ENCODE measurements at places on chromosomes 1 and 21. TPM values are rescaled to one million over a fixed set of nuclear protein-coding genes. Genes with fewer than 3 reads are reported as not detected.

DNA sequence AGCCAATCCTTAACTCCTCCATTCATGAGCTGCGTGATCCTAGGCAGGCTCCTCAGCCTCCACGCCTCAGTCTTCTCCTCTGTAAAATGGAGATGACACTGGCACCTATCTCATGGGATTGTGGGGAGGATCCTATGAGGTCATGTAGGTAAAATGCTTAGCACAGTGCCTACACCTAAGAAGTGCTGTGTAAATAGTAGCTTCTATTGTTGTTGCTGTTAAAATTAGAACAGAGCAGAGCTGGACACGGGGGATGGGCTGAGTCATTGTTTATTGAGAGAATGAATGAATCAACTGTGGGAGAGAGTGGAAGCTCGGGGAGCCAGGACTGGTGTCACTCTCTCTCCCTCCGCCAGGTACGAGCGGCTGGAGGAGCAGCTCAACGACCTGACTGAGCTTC, 43.0 kb downstream of the TMCC2 start:
- DNase-seq = no peak

- DNase-seq = no peak
Observed at GRCh38 chr1:230807561-230808280, 60.5 kb downstream of the CAPN9 start.

The GJA5 gene
- total RNA-seq = 4.6 TPM

GRCh38 chr21:44865561-44866280, 7.8 kb downstream of the PTTG1IP start:
- no peak for DNase-seq

DNA sequence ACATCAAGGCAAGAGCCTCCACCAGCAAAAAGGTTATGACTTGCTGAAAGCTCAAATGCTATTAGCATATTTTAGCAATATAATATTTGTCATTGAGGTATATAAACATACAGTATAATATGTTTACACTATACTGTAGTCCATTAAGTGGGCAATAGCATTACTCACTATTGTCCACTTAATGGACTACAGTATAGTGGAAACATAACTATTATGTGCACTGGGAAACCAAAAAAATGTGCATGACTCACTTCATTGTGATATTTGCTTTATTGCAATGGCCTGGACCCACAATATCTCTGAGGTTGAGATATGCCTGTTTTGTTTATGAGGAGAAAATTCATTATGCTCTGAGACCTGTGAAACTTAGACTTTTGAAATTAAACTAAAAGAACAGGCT, 300.0 kb downstream of the BARHL2 start:
- no peak for DNase-seq

GRCh38 chr1:58975888-58976287, 192.0 kb upstream of the JUN start:
- no peak for DNase-seq

- DNase-seq = peak; percentile 94
Observed at GRCh38 chr1:47650205-47650604, 212.4 kb downstream of the FOXD2 start.
